ENCODE measurements at places on chromosomes 6 and 20.

GRCh38 chr6:121917263-121917829 is 481.9 kb downstream of the GJA1 start:
- DNase-seq = no peak

- no peak for DNase-seq
Measured at GRCh38 chr6:143090314-143091044, 29.8 kb downstream of the AIG1 start.

DNA sequence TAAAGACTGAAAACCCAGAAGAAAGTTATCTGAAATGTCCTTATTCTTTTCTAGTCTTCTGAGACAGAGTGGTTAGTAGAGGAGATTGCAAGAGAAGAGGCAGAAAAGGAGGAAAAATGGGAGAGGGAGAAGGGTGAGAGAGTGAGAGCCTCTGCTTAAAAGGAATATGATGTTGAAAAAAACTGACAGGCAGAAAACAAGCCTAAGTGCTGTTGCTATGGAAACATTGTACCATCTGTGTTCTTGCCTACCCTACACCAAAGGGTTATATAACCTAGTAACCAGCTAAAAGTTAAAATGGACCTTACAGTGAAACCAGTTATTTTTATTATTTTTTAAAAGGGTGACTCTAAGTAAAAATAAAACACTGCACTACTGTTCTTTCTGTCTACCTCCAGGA is 28.3 kb upstream of the SH3BGRL2 start:
- no peak for DNase-seq

DNA sequence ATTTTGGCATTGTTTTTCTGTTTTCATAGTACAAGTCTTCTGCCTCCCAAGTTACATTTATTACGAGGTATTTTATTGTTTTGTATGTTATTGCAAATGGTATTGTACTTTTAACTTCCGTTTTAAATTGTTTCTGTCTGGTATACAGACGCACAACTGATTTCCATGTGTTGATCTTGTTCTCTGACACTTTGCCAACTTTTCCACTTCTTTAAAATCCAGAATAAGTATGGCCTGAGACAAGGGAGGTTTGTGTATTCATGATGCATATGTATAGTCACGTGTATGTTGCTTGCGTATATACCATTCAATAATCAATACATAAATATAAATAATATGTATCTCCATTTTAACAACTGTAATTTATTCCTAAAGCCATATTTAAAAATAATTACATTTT is 41.2 kb downstream of the THBS2 start:
- DNase-seq = no peak

DNA sequence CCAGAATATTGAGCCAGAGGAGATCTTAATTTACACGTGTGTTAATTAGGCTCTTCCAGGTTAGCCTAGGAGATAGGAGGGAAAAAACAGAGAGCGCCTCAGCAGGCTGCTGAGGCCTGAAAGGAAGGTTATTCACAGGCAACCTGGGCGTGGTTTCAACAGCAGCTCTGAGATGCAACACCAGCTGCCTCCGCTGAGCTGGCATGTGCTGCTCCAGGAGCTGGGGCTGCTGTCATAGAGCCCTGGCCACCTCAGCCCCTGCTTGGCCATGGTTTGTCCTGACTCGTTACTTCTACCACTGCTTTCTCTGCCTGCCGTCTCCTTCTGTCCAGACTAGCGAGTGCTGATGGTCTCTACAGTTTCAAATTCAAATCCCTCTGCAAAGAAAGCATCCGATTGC is 32.4 kb upstream of the RPP40 start:
- no peak for DNase-seq

- DNase-seq = no peak
Measured at GRCh38 chr20:51022803-51023616, at the start of gene KCNG1. Gene KCNG1 (minus strand): TSS chr20:51023107. CDS start chr20:51010338, 12,769 bp downstream.

DNA sequence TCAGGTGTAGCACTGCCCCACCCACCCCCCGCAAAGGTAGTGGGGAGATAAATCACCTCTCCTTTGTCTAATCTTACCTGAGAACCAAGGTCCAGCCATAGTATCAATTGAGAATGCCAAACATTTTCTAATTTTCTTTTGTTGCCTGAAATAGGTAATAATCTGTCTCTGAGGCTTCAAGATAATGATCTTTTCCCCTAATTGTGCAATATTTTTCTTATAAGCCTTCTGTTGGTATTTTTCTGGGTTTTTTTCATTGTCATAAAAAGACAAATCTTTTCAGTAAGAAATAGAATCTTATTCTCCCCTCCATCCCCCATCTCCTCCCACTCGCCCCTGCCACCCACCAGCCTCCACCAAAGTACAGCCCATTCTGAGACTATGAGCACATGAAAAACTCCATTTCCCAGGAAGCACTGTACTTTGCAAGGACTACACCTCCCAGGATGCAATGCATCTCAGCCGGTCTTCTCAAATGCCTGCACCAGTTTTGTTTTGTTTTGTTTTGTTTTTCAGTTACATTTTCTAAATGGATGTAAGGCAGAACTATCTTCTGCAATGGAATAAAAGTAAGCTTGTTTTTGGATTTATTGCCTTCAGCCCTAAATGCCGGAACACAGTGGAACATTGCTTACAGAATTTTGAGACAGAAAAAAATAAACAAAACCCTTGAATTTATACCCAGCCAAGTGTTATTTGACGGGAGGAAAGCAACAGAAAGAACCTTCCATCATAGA is 268.0 kb downstream of the TFAP2A start:
- DNase-seq = no peak

GRCh38 chr6:35804996-35805736 is at the start of gene LHFPL5:
Gene LHFPL5 (plus strand): TSS chr6:35805352. CDS start chr6:35805671, 319 bp downstream.
- DNase-seq = peak; percentile 40

DNA sequence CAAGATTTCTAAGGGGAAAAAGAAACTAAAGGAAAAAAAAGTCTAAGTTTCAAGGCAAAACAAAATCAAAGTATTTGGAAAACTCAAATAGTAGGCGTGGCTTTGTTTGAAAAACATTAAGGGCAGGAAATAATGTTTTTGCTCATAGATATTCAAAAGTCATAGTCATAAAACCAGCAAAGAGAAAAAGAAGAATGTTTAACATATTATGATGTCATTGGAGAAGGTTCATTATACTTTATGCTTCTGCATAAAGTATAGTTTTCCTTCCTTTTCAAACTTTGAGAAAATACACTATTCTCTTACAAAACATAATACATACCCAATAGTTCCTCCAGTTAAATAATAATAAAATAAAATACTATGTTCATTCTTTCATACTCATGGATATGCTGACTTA is 13.7 kb downstream of the USP49 start:
- DNase-seq = no peak

- DNase-seq = no peak
Measured at GRCh38 chr6:31576897-31577578, 1.7 kb downstream of the TNF start.

DNA sequence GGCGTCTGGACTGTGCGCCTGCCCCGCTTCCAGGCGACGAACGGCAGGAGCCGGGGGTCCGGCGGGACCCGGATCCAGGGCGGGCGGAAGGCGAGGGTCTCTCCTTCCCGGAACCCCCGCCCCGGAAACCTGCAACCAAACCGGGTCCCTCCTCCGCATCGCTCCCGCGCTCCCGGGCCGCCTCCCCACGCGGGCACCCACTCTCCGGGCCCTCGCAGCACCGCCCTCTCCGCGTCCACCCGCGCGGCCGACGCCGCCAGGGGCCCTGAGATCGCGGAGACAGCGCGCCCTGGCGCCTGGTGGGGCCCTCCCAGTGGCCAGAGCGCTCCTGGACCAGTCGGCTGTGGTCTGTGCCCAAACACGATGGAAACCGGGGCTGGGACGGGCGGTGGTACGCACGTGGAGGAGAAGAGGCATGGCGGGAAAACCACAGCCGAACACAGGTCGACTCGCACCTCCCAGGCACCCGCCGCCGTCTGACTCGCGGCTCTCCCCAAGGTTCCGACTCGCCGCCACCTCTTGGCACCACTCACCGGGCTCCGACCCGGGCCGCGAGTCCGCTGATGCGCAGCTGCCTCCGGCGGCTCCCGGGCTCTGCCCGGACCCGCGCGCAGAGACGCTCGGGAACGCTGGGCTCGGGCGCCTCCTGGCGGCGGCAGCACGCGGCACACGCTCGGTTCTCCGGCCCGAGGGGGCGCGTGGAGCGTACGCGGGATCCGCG is 7.9 kb downstream of the NKX2-2 start:
- DNase-seq = peak; percentile 29

- DNase-seq = no peak
Measured at GRCh38 chr6:113015249-113015648, 668.1 kb downstream of the RFPL4B start.
